GM23248 (cell line): ENCODE measurements at places on chromosomes 12 and 14. TPM values are rescaled to one million over a fixed set of nuclear protein-coding genes. Genes with fewer than 3 reads are reported as not detected.

Gene TMTC1
- 20.5 and 25.3 TPM in 2 replicates for total RNA-seq

Gene CEBPE
- total RNA-seq: not detected in 2 replicates

Gene LIN7A
- total RNA-seq: 1.0 and 1.5 TPM in 2 replicates

Gene FAM181A
- total RNA-seq: not detected in 2 replicates

Gene ENDOU
- 0.22 TPM in 1 of 2 replicates, not detected in the other for total RNA-seq

Gene CAPZA3
- not detected in 2 replicates for total RNA-seq

Gene ALDH2
- total RNA-seq: 21.7 and 22.3 TPM in 2 replicates

Gene EPYC
- not detected in 2 replicates for total RNA-seq

Gene PLD4
- not detected in 2 replicates for total RNA-seq

Gene PRMT5
- 42.2 and 61.0 TPM in 2 replicates for total RNA-seq

Gene ACOT4
- total RNA-seq: 0.38 and 1.5 TPM in 2 replicates

Gene HCAR3
- not detected in 2 replicates for total RNA-seq

Gene VPS33A
- total RNA-seq: 15.0 and 16.0 TPM in 2 replicates

Gene GZMB
- total RNA-seq: not detected in 2 replicates
